Fibroblast of skin of back (primary cell): ENCODE measurements at places on chromosomes 7 and 10.
A peak's percentile ranks its signal among the peaks of the same experiment; 100 is the strongest.

GRCh38 chr10:50566150-50566549, 57.6 kb downstream of the SGMS1 start:
- no peak for DNase-seq

DNA sequence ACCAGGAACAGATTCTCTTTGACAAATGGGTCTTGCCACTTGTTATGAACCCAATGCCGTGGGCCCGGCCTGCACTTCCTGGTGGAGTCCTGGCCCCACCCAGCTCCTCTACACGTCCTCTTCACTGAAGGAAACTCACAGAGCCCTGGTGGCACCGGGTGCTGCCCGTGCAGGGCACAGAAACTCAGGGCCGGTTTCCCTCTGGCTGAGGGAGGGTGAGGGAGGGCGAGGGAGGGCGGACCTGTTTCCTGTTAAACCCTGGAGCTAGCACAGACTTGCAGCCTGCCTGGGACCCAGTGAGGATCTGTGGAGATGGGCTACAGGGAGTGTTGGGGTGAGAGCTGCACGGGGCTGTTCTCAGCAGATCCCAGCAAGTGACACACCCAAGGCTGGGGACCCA, 596.3 kb downstream of the PTPRN2 start:
- no peak for DNase-seq

DNA sequence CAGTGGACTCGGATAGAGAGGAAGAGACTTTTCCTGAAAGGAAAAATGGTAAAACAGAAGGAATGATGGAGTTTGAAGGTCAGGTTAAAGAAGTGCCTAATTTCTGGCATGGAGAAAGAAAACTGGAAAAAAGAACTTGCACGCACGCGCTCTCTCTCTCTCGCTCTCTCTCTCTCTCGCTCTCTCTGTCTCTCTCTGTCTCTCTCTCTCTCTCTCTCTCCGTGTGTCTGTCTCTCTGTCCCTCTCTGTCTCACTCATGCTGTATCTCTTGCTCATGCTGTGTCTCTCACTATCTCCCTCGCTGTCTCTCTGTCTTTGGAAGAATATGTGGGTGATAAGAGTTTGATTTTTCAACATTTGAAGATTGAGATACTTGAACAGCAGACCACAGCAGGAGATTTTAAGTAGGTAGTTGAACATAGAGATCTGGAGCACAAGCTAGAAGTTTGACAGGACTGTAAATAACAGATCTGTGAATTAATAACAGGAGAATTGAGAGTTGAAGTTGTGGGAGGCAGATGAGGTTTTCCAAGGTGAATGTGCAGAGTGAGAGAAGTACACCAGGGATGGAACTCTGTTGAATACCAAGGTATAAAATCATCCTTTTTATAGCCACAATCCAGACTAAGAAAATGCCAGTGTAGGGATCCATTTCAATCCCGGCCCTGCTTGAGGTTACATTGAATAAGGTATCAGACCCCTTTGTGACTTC, 33.1 kb downstream of the ADD3 start:
- no peak for DNase-seq

DNA sequence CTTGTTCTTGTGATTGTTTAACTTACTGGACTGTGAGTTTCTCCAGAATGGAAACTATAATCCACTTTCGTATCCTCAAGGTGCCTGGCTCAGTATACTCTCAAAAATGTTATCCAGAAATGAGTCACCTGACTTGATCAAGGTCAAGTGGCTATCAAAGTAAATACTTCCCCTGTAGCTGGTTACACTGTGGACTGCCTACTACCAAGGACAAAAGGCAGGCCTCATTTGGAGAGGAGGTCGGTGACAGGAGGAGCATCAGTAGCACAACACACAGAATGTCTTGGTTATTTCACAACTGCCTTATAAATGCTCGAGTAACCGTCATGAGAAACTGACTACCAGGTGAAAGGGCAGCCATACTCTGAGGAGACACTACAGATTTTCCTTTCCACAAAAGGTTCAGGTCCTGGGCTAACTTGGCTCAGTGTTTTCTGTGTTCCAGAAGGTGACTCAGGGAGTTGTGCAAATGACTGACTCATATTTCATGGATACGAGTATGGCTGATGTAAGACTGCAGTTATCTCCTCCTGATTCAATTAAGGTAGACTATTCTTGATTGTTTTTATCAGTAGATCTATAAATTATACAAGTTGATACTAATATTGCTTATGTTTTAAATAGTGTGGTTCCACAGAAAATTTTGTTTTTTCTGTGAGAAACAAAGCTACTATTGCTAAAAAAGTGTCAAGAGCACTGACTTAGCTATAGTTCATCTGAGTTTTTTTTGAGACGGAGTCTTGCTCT, 4.2 kb upstream of the CCNY start:
- DNase-seq: peak; percentile 82

DNA sequence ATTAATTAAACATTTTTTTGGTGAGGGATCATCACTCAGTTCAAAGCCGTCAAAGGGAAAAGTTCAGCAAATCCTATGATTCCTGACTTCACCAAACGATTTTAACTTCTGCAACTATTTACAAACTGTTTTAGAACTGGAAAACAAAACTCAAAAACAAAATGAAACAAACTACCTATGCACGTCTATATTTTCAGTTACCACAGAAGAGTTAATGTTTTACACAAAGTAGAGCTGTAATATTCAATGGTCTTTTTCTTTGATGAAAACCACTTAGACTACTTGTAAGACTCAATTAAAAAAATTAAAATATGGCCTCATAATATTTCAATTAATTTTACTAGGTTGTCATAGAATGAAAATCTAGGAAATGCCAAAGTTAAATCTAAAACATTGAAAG, 131.5 kb downstream of the ATE1 start:
- DNase-seq: no peak

- peak; percentile 31 for DNase-seq
Measured at GRCh38 chr7:6026011-6026819, 5.0 kb upstream of the ANKRD61 start.

- no peak for DNase-seq
Measured at GRCh38 chr7:112331492-112331891, 118.8 kb upstream of the IFRD1 start.

GRCh38 chr10:34319197-34319846, 495.8 kb downstream of the PARD3 start:
- DNase-seq: peak; percentile 92

DNA sequence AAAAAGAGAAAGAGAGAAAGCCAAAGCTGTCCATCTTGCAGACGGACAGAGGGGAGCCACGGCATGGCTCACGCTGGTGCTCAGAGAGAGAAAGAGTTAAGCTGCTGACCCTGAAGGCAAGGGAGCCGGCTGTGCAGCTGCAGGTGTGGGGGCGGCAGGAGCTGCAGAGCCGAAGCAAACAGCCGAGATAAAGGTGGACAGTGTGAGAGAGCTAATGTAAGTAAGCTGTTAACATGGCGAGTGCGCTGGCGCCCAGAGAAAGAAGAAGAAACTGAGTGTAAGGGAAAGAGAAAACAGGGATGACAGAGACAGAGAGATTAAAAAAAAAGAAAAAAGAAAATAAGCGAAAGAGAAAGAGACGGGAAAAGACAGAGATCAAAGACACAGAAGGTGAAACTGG, 18.2 kb downstream of the COL17A1 start:
- DNase-seq: no peak

DNA sequence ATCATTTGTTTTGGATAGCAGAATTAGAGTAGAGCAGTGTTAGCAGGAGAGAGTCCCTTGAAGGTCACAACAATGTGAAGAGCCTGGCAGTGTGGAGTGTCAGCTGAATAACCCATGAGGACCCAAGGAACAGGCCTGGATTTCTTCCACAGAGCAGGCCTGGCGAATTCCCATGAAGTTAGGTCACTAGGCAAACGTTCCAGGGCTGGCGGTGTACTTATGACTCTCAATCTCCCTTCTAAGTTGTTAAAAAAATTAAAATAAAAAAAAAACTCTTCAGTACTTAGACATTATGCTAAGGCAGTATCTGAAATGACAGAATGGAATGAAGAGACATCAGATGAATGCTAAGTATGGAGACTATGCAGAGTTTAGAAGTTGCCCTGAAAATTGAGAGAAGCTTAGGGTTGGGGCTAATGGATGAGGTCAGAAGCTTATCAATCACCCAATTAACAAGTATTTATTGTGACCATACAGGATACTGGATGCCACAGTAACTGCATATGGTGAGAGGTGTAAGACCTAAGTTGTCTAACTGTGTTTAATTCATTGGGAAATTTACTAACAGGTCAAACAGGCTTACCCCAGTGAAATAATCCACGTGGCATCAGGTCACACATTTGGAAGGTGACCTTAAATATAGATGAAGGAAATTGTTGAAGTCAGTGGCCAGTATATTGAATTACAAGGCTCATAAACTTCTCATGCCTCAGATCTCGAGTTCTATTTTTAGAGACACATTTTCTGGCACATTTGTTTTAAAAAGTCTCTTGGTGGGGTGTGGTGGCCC, 126.2 kb upstream of the NRP1 start:
- DNase-seq: peak; percentile 85

DNA sequence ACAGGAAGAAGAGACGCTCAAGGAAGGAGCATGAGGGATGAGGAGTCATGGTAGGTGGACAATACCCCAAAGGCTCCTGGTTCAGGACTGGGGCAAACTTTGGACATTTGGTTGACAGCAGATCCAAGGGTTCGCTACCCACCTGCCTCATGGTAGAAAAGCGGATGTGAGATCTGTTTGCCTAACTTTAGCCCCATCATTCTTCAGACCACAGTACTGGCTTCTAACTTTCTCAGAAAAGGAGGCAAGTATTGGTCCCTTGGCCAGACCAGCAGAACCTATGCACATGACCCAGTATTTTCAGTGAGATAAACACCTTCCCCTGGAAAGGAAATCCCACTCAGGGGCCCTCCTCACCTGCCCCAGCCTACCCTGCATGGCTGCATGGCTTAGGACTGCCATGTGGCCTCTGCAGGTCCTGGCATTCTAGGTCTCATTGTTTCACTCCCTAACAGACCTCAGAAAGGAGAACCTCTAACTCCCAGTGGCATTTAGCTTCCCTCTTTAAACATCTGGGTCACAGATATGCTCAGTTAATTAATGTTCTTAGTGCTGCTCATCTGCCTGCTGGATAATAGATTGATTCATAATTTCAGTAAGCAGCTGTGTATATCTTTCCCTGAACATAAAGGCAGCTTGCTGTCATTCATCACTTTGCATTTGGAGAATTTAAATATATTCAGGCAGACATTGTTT, 574.1 kb downstream of the GALNT17 start:
- DNase-seq: no peak

GRCh38 chr10:80957161-80957560, 419.5 kb downstream of the SH2D4B start:
- DNase-seq: no peak

DNA sequence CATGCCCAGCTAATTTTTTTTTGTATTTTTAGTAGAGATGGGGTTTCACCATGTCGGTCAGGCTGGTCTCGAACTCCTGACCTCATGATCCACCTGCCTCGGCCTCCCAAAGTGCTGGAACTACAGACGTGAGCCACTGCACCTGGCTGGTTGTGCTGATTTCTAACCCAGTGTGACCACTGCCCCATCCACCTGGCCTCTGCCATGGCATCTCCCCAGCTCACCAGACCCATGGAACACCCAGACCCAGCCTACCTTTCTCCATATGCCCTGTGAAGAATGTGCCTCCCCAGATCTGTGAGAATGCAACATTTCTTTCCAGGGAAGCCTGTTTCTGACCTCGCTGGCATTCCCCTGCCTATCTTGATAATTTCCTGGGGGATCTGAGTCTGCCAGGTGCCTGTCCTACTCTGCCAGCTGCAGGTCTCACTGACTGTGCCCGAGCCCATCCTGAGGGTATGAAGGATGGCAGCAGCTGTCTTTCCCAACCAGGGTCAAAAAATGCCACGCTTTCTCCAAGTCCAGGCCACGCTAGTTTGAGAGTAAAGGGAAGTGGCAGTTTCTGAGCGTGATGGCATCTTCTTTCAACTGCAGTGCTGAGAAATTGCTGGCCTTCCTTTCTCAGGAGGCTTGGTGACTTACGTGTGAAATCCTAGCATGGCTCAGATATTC, 324.4 kb upstream of the ZNF32 start:
- no peak for DNase-seq

DNA sequence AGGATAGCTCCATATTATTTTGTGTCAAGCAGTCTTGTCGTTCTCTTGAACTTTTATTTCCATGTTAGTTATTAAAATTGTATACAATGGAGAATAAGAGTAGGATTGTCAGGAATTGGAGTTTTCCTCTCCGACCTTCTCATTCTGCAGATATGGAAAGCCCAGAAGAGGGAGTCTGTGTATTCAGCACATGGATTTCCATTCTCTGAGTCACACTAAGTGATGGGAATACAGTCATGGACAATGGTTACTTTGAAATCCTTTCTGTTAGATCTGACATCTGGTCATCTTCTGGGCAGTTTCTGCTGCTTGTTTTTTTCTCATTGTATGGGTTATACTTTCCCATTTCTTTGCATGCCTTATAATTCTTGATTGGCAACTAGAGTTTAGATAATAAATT, 5.0 kb upstream of the TASOR2 start:
- DNase-seq: no peak

DNA sequence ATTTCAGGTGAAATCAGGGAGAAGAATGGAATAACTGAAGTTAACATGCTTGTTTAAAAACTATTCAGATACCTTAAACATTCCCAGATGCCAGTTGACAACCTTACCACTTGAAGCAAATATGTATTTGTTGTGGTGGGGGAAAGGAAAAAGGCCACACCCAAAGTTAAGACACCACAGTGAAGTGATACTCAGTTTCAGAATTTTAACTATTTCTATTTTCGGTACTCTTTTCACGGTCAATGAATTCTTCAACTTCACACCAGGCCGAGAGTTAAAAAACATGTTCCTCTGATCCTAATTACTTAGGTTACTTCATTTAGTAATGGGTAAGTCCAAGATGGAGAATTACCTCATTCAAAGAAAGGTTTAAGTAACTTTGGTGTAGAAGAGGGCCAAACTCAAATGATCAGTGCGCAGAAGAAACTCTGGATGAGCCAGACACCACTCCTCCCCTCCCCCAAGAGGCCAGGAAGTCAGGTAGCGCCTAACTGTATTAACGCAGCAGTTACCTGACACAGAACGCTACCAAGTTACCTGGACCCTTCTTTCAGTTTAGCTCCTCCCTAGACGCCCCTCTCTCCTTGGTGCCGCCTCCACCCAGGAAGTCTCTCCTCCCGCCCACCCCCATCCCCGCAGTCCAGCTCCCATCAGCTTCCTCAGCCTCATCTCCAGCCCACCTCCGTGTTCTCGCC, 700 bp downstream of the MTPN start:
- DNase-seq: no peak

GRCh38 chr7:128030263-128030653, 979 bp downstream of the LRRC4 start:
- DNase-seq: no peak

GRCh38 chr7:5662828-5663227, 118.6 kb downstream of the RNF216 start:
- DNase-seq: no peak

- no peak for DNase-seq
Measured at GRCh38 chr7:110604206-110604605, 486.7 kb upstream of the LRRN3 start.

GRCh38 chr7:79495544-79496272, 42.2 kb upstream of the MAGI2 start:
- peak; percentile 84 for DNase-seq

GRCh38 chr10:3111621-3112163, 44.3 kb downstream of the PFKP start:
- no peak for DNase-seq

- no peak for DNase-seq
Measured at GRCh38 chr7:19304086-19304485, 158.9 kb upstream of the FERD3L start.
